ENCODE measurements at places on chromosomes 4 and X.

GRCh38 chrX:131792356-131792749 lies 230.7 kb upstream of the STK26 start:
- DNase-seq: no peak

- DNase-seq: no peak
These were observed 803.9 kb downstream of the C4orf33 start for GRCh38 chr4:129899849-129900248.

DNA sequence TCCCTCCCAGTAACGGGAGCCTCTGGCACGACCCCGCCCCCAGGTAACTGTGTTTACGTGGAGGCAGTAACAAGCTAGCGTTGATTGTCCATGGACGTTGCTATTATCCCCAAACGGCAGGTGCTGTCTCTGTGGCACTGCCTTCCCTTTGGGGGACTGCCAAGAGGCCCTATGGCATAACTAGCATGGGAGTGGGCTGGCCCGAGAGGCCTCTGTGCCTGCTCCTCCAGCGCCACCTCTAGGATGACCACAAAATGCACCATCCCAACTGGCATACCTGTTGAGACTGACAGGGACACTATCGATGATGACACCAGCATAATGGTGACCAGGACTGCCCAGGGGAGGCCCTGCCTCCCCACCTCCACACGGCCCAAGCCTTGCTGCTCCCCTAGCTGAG lies 1.5 kb downstream of the SRPK3 start:
- DNase-seq: no peak

DNA sequence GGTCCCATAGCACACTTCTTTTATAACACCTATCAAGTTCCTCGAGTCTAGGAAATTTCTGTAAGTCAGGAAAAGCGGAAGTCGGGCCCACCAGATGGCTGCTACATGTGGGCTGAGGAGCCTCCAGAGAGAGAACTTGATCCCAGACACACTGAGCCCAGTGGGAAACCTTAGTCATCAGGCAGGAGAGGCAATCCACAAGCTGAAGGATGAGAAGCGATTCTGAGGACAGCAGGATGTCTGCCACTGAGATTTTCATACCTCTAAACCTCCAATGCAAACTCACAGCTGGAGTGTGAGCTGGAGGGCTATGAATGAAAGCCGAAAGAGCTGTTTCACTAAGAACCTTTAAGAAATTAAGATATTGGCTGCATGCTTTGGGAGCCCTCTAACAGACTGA lies 52.6 kb upstream of the PDHA1 start:
- no peak for DNase-seq

DNA sequence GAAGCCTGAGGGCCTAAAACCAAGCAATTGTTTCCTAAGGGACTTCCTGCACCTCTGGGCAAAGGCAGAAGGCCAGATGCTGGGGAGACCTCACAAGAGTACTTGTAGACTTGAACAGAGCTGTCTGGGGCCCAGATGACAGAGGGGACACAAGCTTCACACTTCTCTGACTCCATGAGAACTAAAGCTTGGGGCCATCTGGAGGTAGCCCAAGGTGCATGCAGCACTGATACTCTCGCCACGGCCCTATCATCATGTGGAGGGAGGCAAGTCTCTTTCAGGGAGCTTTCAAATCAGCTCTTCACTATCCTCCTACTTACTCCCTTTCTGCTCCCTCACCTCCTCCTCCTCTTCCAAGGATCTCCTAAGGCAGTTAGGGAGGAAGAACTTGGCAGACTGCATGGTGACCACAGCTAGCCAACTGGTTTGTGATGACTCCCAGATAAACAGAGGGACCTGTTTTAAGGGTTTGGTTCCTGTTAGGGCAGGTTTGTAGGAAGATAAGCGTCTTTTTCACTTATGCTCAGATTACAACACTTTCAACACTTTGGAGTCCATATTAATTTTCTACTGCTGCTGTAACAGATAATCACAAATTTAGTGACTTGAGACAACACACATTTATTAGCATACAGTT lies 23.8 kb downstream of the MSL3 start:
- no peak for DNase-seq

- DNase-seq: no peak
These were observed 5.7 kb downstream of the HSD17B13 start for GRCh38 chr4:87316961-87317360.

GRCh38 chr4:47830265-47831025 lies 7.4 kb downstream of the CORIN start:
- DNase-seq: no peak

DNA sequence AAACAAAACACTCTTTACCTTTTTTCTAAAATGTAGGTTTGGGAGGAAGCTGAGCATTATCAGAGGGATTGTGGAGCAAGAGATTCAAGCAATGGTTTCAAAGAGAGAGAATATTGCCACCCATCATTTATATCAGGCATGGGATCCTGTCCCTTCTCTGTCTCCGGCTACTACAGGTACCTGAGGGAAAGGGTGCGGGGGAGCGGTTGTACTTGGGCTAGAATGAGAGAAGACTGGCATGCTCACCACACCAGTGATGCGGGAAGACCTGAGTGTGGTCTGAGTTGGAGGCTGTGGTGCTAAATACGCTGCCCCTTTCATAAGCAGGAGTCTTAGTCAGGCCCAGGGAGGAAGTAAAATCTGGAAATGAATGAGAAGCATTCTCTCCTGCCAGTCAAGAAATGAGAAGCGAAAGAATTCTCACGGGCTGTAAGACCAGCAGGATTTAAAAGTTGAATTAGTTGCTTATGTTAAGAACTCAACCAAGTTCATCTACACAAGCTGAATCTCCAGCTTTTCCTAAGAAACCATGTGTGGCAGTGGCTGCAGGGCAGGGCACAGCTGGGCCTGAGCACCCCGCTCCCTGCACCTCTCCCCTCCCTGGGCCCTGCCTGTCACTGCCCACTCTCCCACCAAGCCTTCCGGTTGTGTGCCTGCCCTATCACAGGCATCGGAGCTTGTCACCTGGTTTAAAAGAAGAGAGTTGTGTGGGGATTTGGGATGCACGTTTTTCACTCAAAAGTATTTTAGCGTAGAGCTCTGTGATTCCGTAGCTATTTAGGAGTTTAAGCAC lies 24.8 kb upstream of the MSANTD1 start:
- DNase-seq: no peak

- DNase-seq: no peak
These were observed 115.0 kb upstream of the TLL1 start for GRCh38 chr4:165758086-165758485.

DNA sequence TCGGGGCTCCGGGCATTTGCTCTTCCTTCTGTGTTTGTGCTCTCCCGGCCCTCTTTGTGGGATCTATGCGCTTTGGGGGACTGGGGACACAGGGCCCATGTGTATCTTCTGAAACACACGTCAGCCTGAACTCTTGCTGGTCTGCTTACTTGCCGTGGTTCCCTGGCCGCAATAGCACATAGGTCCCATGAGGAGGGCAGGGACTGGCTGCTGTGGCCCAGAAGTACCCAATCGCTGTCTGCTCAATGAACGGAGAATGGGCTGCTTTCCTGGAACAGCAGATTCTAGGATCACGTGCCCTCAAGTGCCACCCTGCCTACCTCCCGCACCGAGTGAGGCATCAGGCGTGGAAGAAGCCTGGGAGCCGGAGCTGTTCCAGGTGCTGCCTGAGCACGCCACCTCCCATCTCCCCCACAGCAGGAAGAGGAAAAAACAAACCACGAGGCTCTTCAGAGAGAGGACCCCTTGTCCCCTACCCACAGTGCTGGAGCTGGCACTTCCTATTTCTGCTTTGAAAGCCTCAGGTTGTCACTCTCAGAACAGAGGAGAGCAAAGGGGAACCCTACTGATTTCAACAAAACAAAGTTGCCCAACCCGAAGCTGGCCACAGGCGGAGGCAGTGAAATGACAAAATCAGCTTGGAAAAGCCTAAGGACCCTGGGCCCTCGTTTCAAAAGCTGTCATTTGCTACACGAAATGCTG lies 3.8 kb downstream of the G6PD start:
- DNase-seq: no peak

GRCh38 chr4:153421941-153422340 lies 44.2 kb upstream of the TMEM131L start:
- no peak for DNase-seq

DNA sequence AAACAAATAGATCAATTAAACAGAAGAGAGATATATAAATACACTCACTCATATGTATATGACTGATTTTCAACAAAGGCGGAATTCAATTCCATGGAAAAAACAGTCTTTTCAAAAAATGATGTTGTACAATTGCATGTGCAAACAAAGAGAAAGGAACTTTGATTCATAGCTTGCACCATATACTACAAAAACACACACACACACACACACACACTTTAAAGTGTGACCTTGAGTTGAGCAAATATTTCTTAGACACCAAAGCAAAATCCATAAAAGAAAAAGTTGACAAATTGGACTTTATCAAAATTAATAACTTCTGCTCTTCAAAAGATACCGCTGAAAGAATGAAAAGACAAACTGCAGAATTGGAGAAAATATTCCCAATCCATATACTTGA lies 168.8 kb downstream of the EVC2 start:
- DNase-seq: no peak

DNA sequence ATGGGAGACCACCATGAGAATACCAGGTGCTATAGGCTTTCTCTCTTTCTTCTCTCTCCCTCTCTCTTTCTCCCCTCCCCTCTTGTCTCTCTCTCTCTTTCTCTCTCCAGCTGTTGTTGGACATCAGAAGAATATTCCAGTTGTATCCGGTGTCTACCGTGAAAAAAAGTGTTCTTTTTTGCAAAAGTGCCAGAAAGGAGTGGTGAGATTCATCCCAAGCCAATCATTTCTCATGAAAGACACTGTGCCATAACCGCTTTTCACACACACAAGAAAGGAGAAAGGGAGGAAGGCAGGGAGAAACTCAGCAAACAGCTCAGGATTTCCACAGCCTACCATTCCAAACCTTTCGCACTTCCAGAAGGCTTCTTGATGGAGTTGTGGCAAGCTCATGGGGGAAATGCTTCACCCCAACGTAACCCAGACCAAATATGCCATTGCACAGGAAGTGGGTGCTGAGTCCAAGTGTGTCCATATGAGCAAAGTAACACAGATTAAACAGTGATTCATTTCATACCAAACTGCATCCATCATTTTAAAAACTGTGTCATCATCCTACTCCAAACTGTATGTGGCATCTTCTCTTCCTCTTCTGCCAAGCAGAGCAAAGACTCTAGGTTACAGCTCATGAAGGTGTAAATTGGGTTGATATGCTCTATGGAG lies 224.0 kb downstream of the APBB2 start:
- no peak for DNase-seq

GRCh38 chr4:1090465-1091440 lies 22.6 kb downstream of the RNF212 start:
- DNase-seq: no peak

DNA sequence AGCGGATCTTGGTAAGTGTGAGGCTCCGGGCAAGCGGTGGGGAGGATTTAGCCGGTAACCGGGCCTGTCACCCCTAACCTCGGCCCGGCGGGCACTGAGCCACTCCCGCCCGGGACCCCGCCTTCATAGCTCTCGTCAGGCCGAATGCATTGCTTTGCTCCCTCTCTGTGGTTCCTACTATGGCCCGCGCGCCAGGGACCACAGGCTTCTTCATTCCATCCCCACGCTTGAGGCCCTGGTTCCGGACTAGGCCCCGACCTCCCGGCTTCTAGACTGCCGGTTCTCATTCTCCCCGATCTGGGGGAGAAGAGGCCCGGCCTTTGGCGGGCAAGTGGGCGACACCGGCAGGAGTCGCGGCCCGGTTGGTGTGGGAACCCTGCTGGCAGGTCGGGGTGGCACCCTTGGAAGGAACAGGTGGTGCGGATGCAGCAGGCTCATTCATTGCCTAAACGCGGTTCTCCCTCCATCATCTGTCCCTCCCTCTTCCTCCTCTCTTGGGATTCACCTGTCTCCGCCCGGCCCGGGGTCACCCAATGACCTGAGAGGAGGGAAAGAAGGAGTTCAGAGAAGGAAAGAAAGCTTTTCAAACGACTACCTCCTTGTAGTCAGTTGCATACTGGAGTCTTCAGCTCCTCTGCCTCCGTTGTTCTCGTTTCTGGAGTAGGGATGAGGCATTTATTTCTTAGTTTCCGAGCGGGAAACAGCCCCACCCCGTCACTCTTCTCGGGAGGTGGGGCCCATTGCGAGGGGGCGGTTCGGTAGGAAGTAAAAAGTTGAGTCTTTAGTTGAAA lies at the start of gene NDUFC1:
Gene NDUFC1 (minus strand): TSS at position 657 of the 791 bp plus-strand sequence. CDS start 6,679 bp downstream, outside the sequence.
- peak; percentile 51 for DNase-seq

DNA sequence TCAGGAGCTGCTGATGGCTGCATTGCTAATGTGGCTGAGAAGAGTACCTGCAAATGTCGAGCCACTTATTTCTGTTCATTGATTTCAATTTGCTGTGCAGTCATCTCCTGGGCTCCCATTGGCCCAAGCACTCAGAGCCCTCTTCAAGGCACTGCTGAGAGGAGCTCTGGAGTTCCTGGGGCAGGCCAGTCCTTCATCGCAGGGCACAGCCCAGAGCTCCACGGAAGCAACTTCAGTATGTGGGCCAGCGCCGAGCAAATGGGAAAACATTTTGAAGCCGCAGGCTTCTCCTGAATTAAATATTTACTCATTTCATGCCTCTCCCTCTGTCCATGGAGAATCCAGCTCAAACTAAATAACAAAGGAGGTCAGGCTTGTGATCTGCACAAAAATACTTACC lies 383.3 kb downstream of the BCOR start:
- no peak for DNase-seq

DNA sequence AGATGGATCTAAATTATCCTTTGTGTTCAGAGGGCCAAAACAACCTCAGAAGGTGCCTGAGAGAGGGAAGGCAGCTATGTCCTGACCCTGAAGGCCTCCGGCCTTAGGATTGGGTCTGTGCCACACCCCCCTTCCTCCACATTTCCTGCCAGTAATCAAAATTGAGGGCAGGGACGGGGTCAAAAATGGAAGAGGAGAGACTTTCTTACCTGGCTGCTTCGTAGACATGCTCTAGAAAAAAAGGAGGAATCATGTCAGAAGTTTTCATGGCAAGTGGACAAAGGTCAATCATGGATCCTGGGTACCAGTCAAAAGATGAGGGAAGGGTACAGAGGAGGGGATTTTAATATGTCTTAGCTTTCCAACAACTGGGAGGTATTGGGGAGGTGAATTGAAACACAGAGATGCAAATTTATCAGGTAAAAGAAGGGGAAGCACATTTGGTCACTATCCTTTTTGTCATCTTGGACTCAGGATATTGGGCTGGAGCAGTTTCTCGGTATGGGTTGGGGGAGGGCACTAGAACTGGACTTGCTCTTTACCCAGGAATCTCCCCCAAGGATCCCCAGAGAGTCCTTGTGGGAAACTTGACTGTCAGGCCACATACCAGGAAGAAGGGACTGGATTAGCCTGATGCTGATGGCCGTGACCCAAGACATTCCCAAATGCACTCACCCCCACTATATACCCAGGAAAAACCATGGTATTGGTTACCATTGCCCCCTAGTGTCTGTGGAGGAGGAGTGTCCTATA lies 17.1 kb downstream of the VSIG4 start:
- DNase-seq: no peak

DNA sequence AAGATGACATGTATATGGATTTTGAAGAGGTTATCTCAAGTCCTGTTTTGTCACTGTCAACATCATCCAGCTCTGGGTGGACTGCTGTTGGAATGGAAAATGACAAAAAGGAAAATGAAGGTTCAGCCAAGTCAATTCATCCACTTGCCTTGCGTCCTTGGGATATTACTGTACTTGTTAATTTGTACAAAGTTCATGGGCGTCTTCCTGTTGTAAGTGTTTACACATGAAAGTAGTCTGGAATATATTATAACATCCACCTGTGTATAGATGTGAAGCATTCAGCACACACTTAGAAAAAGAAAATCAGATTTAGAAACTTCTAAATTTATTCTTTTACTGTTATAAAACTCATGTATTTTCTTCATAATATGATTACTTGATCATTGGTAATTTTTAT lies 67.2 kb downstream of the BLTP1 start:
- no peak for DNase-seq
